ENCODE measurements at places on chromosomes 11 and 22.
A peak's percentile ranks its signal among the peaks of the same experiment; 100 is the strongest.

GRCh38 chr11:36550385-36551115 lies 17.3 kb upstream of the RAG1 start:
- DNase-seq, result no peak

DNA sequence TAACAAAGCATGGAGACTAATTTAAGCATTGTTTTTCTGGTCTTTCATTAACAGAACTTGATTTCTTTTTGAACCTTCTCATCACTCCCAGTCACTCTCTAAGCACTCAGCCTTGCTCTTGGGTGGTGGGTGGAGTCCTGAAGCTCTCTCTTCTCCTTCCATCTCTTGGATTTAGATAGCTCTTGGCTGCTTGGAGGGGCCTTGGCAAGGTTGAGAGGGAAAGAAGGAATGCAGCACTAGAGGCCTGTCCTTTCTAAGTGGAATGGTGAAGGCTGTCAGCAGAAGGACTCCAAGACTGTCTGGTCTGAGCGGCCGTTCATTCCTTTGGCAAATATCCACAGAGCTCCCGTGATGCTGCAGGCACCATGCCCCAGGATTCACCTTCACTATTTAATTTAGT lies 168.6 kb upstream of the E2F8 start:
- DNase-seq, result no peak

DNA sequence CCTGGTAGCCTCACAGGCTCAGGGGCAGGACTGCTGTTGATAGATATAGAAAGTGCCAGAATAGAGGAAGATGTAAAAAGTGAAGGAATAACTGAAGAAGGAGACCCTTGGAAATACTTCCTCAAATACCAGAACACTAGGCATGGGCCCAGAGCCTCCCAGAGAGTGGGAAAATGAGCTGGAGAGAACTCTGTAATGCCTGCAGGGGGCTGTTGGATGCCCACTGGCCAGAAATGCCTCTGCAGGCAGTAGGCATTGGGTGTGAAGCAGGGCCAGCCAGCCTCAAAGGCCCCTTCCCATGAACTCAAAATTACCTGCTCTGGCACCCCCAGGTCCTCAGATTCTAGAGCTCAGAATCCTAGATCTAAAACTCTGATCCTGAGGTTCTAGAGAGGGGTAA lies 15.1 kb downstream of the P2RY2 start:
- DNase-seq, result no peak

- no peak for DNase-seq
These were observed 31.2 kb upstream of the RBMXL2 start for GRCh38 chr11:7057641-7058040.

- no peak for DNase-seq
These were observed 702.9 kb downstream of the DLG2 start for GRCh38 chr11:84924154-84924692.

GRCh38 chr11:8701891-8702597 lies 19.5 kb downstream of the RPL27A start:
- DNase-seq, result no peak

GRCh38 chr11:72231396-72232259 lies 7.1 kb downstream of the INPPL1 start:
- DNase-seq, result no peak

DNA sequence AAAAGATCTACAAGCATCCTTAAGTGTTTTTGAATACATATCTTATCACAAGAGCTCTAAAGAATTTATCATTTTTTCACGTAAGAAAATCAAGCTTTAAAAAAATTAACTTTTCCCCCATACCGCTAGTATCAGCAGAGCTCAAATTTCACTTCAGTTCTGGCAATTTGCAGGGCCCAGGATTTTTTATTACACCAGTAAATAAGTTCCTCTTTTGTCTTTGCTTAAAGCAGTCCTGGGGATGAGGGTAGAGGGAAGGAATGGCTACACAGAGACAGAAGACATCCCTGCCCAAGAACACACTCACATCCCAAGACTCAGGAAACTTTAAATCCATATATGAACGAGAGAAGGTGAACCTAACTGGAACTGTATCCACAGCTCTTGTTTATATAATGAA lies 22.6 kb upstream of the SORL1 start:
- no peak for DNase-seq

DNA sequence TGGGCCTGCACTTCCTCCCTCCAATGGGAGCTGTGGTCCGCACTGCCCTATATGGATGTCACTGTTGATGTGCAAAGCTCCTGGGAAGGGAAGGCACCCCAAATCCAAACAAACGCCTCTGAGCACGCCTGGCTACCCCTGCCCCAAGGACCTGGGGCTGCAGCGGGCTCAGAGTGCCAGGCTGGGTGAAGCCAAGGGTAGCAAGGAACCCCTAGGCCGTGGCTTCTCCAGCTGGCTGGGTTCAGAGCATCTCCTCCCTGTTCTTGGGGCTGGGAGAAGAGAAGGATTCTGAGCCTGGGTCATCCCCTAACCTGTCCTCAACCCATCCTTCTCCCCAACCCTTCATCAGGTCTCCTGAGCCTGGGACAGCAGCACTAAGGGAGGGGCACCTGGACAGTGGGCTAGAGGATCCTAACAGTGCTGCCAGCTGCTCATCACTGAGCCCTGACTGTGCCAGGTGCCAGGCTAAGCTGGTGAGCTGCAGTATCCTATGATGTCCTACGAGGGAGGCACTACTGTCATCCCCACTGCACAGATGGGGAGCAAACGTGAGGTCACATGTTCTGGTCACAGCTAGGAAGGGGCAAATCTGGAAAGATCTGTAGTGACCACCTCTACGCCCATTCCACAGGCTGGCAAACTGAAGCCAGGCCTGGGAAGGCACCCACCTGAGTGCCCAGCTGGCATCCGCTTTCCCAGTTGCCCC lies 3.0 kb downstream of the SSTR3 start:
- no peak for DNase-seq

- DNase-seq, result no peak
These were observed 306.8 kb downstream of the TBC1D22A start for GRCh38 chr22:47069270-47069669.

GRCh38 chr22:43110444-43110926 lies at the start of gene BIK:
TSS of gene BIK (plus strand) at chr22:43110750. CDS start at chr22:43124023, 13,273 bp downstream.
- no peak for DNase-seq

- DNase-seq, result no peak
These were observed 143.9 kb downstream of the INSC start for GRCh38 chr11:15258433-15259165.

GRCh38 chr11:69006816-69007215 lies 6.2 kb downstream of the MRGPRF start:
- DNase-seq, result no peak

GRCh38 chr22:42073621-42074041 lies 417 bp upstream of the PHETA2 start:
- no peak for DNase-seq

- DNase-seq, result no peak
These were observed 541.5 kb upstream of the ANO3 start for GRCh38 chr11:25790396-25790795.

- no peak for DNase-seq
These were observed 91.4 kb downstream of the JRKL start for GRCh38 chr11:96481204-96481603.

- no peak for DNase-seq
These were observed 83.2 kb downstream of the ST3GAL4 start for GRCh38 chr11:126438691-126439090.

DNA sequence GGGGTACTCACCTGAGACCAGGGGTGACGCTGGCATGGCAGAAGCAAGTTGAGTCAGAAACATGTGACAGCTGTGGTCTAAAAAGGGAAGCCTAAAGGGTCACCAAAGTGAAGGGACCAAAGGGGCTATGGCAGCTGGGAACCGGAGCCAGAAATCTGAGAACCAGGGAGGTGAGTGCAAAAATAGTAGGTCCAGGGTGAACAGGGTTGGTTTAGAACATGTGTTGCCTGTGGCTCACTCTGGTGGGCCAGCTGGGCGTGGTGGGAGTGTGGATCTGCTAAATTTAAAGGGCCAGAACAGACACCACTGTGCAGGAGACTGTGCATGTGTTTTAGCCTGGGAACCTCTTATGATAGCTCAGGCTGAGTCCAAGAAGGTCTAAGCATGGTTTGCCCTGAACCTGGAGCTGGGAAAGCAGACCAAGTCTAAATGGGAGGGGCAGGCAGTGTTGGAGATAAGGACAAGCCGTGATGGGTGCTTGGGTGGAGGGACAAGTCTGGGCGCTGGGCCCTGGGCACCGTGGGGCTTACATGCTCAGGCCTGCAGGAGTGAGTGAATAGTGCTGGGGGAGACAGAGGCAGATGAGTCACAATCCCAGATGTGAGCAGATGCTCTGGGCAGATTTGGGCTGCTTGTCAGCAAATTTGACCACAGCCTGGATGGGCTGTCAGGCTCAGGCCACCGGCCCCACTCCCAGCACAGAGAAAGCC lies 41.4 kb upstream of the ZBED5 start:
- peak; percentile 15 for DNase-seq

- DNase-seq, result no peak
These were observed 5.5 kb downstream of the CHRDL2 start for GRCh38 chr11:74725701-74726100.

GRCh38 chr11:127521413-127521812 lies 520.8 kb upstream of the KIRREL3 start:
- no peak for DNase-seq

GRCh38 chr11:19060629-19061028 lies at the start of gene MRGPRX2:
TSS of gene MRGPRX2 (minus strand) at chr11:19060717. CDS start at chr11:19056402, 4,315 bp downstream.
- DNase-seq, result no peak
